Right renal cortex interstitium (tissue), 3 donors: ENCODE measurements at places on chromosomes 3 and 15.
A peak's percentile ranks its signal among the peaks of the same experiment; 100 is the strongest.

GRCh38 chr3:10553591-10554235, 48.3 kb upstream of the ATP2B2 start:
- DNase-seq: no peak

- DNase-seq: peak; percentile 17
Measured at GRCh38 chr3:135806317-135806716, 159.2 kb upstream of the PPP2R3A start.

- no peak for DNase-seq
Measured at GRCh38 chr3:111903067-111903511, 44.0 kb downstream of the PHLDB2 start.

DNA sequence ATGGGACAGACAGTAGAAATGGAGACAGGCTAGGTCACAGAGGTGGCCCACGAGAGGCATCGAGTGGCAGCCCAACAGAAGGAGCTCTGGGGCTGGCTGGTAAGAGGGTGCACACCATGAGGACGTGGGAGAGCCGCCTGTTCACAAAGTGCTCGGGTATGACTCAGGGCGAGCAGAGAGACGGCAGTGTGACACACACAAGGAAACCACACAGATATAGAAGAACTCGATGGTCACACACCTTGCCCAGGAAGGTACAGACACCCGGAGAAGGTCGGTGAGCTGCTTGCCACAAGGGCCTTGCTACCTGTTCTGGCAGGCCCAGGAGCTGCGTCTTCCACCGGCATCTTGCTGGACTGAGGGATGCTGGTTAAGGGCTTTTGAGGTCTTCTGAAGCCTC, 50.2 kb downstream of the CA12 start:
- DNase-seq: no peak

DNA sequence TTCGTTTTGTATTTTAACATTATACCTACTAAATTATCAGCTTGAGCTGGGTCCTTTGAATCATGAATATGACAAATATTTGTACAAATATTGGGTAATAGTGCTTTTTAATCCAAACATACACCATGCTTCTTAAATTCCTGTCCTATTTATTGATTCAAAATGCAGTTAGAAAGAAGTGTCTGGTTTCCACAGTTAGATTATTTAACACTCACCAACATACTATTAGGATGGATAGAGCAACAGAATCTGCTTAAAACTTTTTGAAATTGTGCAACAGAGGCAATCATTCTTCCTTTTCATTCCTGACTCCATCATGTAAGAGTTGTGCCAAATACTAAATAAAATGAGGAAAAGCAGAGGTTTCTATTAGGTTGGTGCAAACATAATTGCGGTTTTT, 281.2 kb downstream of the LSAMP start:
- DNase-seq: no peak

DNA sequence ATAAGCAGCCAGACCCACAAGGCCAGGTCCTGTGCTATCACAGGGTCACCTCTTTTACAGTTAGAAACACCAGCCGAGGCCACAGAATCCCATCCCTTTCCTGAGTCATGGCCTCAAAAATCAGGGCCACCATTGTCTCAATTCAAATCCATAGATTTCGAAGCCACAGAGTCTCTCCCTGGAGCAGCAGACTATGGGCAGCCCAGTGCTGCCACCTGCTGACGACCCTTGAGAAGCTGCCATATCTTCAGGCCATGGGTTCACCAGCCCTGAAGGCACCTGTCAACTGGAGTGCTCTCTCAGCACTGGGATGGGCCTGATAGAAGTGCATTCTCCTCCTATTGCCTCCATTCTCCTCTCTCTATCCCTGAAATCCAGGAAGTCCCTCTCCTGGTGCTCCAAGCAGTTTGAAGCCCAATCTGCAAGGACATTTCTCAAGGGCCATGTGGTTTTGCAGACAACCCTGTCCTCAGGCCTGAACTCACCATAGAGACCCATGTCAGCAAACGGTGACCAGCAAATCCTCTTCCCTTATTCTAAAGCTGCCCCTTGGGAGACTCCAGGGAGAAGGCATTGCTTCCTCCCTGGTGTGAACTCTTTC, 39.6 kb downstream of the TGM4 start:
- DNase-seq: peak; percentile 13

DNA sequence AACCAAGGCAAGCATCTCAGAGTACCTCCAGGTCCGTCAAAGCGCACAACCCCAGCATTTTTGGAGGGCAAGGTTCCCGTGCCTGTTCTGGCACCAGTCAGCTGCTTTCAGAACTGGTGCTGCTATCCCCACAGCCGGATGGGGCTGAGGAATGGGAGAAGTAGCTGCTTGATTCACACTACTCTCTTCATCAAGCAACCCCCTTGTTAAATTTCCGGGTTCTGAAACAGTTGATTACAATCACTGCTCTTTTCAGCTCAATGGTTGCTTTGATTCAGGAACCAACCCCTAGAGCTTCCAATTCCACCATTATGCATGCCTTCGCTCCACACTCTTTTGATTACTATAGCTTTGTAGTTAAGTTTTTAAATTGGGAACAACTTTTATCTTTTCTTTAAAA, 12.3 kb upstream of the UBA7 start:
- no peak for DNase-seq

DNA sequence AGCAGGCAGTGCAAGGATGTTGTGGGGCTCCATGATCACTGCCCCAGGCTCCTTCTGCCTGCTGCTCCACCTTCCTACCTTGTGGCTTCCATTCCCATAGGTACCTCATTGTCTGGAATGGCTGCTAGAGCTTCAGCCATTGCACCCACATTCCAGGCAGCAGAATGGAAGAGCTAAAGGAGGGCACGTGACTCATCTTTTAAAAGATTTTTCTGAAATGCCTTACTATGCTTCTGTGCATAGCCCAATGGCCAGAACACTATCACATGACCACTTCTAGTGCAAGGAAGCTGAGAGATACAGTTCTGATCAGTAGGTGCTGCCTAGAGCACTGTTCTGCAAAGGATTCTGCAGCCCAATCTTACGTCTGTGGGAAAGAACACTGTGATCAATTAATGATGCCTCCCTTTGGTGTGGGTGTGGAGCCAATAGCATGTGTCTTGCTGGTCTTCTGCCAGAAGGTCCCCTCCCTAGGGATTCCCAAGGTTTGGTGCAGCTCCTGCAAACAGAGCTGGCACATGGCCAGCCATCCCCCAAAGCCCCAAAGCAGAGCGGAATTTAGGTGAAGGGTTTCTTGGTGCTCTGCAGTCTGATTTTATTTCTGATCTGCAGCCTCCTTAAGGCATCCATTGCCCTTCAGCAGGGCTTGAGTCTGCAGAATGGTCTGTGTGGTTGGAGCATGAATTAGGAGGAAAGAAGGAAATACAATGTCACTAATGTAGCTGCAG, 34.4 kb downstream of the SPSB4 start:
- no peak for DNase-seq

DNA sequence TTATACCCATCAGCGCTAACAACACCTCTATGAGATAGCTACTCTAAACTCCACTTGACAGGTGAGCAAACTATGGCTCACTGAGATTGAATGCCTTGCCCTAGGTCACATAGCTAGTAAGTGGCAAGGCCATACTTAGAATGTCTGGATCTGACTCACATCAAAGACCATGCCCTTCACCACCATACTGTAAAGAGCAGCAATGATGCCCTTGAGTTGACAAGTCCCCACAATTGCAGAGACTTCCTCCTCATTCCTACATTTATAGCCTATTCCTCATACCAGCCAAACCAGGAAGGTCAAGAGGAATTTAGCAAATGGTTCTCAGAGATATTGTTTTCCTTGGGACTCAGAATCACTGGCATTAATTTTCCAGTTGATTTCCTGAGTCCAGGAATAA, 157.8 kb upstream of the SNTN start:
- DNase-seq: no peak

GRCh38 chr3:119550192-119550910, 9.1 kb downstream of the CD80 start:
- no peak for DNase-seq

DNA sequence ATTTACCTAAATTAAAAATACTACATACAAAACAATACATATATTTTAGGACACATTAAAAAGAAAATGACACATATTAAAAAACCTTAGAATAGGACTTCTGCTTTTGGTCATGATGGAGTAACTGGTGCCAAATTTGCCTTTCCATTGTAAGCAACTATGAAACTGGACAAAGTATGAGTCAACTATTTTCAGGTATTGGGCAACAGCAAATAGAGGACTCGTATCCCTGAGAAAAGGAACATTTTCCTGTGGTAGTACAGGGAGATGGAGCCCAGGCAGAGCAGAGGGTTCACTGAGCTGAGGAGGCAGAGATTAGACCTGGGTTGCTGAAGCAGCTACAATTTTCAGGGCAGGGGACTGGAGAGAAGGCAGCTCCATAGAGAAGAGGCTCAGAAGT, 14.7 kb downstream of the CCR1 start:
- no peak for DNase-seq

- DNase-seq: no peak
Measured at GRCh38 chr3:54863366-54863765, 64.5 kb downstream of the LRTM1 start.

- DNase-seq: no peak
Measured at GRCh38 chr3:158314426-158315357, 204.8 kb downstream of the RSRC1 start.

DNA sequence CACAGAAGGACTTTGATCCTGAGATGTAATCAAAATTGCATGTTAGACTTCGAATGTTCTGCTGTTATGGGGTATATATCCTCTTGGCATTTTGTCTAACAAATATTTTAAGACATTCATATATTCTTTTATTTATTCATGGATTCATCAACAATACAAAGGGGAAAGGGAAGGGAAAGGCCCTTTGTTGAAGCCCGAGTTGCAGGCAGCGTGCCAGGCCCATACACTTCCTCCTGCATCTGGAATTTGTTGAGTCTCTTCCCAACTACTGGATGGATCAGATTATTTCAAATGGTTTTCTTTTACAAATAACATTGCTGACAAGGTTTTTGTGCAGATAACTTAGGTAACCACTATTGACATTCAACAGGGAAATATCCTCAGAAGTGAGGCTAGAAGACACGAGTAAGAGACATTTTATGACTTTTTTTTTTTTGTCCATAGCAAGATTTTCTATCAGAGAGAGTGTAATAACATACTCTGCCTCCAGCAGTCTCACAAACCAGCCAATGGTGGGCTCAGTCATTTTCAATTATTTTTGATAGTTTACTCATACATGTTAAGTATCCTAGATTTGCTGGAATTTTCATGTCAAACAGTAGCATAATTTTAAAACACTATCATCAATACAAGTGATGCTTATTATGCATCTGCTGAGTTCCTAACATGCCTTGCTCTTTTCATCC, 94.3 kb downstream of the RPL39L start:
- no peak for DNase-seq

- no peak for DNase-seq
Measured at GRCh38 chr3:172112734-172113120, 73.3 kb downstream of the FNDC3B start.

GRCh38 chr15:99076109-99076508, 28.8 kb upstream of the SYNM start:
- no peak for DNase-seq

- DNase-seq: no peak
Measured at GRCh38 chr3:42491881-42492507, 10.4 kb upstream of the VIPR1 start.

DNA sequence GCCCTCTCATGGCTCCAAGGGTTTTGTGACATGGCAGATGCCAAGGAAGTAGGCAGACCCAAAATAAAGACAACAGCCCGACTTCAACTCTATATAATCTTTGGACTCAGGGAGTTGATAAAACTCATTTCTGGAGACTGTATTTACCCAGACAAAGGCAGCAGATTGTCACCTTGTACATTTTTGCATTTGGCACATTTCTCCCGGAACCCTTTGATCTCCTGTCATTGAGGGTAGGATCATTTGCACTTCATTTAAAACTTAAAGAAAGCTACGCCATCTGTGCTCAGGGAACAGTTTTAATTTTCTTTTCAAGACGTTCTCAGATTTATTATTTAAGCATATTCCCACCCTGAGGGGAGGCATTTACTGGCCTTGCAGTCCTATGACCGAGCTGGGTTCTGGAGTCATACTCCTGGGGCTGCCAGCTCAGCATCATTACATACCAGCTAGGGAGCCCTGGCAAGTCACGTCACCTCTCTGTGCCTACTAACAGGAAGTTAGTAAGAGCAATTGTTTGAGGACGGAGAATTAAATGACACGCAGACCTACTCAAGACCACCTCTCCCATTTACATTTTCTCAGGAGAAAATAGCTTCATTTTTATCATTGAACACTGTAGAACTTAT, 5.9 kb downstream of the CDCP1 start:
- no peak for DNase-seq

DNA sequence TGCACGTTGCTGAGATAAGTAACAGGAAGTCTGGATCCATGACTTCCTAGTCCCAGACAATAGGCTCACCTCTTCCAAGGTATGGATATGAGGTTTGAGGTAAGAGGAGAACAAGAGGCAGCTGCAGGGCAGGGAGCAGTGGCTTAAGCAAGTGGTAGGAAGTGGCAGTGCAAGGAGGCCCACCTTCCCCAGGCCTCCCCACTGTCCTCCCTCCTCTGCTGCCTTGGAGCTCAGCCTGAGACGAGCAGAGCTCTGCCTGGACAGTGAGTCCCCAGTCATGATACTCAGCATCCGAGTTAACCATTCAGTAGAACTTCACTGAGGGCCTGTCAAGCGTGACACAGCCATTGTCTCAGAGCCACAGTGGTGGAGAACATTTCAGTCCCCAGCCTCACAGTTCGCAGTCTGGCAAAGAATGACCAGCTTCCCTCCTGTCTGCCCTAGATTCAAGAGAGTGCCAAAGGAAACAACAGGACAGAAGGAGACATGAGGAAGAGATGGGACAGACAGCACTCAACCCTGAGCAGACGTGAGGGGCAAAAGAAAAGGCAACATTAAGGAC, 41.4 kb upstream of the BOC start:
- DNase-seq: no peak

- no peak for DNase-seq
Measured at GRCh38 chr3:39361252-39361927, 21.8 kb upstream of the SLC25A38 start.
